ENCODE measurements at places on chromosomes 1 and 21.

DNA sequence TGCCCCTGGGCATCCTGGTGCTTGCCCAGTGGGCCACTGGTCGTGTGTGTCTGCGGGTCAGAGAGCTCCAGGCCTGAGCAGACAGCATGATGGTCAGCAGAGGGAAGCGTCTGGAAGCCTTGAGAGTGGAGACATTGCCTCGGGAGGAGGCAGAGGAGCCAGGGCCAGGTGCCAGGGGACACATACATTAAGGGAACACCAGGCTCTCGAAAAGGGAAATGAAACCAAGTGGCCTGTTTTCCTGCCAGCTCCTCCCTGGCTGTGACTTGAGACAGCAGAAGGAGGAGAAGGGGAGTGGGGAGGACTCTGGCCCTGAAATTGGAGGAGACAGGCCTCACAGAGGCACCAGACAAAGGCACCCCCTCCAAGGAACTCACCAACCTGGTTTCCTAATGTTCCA, 62.4 kb upstream of the LRP8 start:
- DNase-seq: no peak
- H3K4me3 ChIP-seq: no peak overlapping the region
- H3K36me3 ChIP-seq: no peaks in the 10 kb centered on the region
- H3K27ac ChIP-seq: peak overlapping the region; percentile 24

GRCh38 chr1:172394141-172394751, 26.2 kb upstream of the C1orf105 start:
- H3K4me1 ChIP-seq: peaks cover 32% of the 10 kb centered on the region
- H3K36me3 ChIP-seq: peaks cover 2% of the 10 kb centered on the region
- H3K27ac ChIP-seq: peak overlapping the region; percentile 85
- no peaks in the 10 kb centered on the region for H3K27me3 ChIP-seq
- peak overlapping the region; percentile 48 for H3K4me3 ChIP-seq

GRCh38 chr1:18008081-18008480, 99.5 kb upstream of the IGSF21 start:
- no peaks in the 10 kb centered on the region for H3K4me1 ChIP-seq
- H3K36me3 ChIP-seq: no peaks in the 10 kb centered on the region
- no peak for DNase-seq
- H3K27ac ChIP-seq: no peak overlapping the region
- H3K27me3 ChIP-seq: peaks cover 15% of the 10 kb centered on the region

- H3K4me3 ChIP-seq: no peak overlapping the region
- H3K36me3 ChIP-seq: no peaks in the 10 kb centered on the region
- no peaks in the 10 kb centered on the region for H3K4me1 ChIP-seq
- no peak for DNase-seq
- no peak overlapping the region for H3K27ac ChIP-seq
These were observed 15.5 kb downstream of the FYB2 start for GRCh38 chr1:56803561-56804156.

- H3K27ac ChIP-seq: no peak overlapping the region
- H3K4me3 ChIP-seq: no peak overlapping the region
- peaks cover 14% of the 10 kb centered on the region for H3K4me1 ChIP-seq
- DNase-seq: no peak
- peaks cover 70% of the 10 kb centered on the region for H3K27me3 ChIP-seq
These were observed 21.5 kb downstream of the RAP1GAP start for GRCh38 chr1:21647431-21648351.

DNA sequence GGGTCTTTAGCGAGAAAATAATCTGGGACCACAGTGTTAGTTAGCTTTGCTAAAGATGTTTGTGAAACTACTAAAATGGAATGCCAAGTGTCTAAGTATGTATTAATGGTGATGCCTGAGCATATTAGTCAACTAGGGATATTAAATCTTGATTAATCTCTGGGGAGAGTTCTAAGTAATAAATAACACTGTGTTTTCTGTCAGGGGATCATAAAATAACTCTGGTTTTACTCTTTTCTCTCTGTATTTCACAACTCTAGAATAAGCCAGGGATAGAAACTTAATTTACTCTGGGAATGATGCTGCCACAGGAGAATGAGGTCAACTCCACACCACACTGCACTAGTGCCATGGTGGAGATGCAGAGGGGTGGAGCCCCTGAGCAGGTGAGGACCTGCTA, 399.2 kb downstream of the PTBP2 start:
- H3K27me3 ChIP-seq: no peaks in the 10 kb centered on the region
- no peak overlapping the region for H3K27ac ChIP-seq
- no peak for DNase-seq
- no peak overlapping the region for H3K4me3 ChIP-seq
- H3K36me3 ChIP-seq: peaks cover 10% of the 10 kb centered on the region

DNA sequence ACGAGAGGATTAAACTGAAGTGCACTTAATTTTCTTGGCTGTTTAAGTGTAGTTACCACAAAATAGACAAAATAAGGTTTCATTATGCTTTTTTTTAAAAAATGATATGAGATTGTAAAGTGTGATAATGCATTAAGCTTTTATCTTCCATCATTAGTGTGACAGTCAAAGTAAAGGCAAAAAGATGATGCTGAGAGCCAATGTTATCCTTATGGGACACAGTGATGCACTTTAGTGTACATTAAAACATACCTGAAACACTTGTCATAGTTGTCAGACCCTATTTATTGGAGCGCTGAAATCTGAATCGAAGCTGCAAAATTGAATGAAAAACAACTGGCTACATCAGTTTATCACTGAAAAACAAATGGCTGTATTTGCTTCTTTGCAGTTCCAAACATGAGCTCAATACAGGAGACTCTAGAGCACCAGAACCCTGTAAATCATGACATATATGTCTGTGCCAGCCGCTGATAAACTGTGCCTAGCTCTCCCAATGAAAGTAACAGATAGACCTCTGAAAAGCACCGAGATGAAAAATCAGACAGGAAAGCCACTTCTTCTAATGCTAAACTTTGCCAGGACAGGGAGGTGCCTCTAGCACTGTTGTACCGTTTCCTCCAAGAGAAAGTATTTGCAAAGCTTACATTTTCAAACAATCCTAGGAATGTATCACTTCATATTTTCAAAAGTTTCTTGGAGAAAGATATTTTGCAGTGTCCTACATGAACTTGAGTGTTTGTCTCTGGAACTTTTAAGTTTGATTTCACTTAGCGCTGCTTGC, 120.7 kb upstream of the TMPRSS15 start:
- no peak overlapping the region for H3K4me3 ChIP-seq
- no peaks in the 10 kb centered on the region for H3K4me1 ChIP-seq
- no peak for DNase-seq
- H3K27me3 ChIP-seq: no peaks in the 10 kb centered on the region
- H3K36me3 ChIP-seq: no peaks in the 10 kb centered on the region
- no peak overlapping the region for H3K27ac ChIP-seq

DNA sequence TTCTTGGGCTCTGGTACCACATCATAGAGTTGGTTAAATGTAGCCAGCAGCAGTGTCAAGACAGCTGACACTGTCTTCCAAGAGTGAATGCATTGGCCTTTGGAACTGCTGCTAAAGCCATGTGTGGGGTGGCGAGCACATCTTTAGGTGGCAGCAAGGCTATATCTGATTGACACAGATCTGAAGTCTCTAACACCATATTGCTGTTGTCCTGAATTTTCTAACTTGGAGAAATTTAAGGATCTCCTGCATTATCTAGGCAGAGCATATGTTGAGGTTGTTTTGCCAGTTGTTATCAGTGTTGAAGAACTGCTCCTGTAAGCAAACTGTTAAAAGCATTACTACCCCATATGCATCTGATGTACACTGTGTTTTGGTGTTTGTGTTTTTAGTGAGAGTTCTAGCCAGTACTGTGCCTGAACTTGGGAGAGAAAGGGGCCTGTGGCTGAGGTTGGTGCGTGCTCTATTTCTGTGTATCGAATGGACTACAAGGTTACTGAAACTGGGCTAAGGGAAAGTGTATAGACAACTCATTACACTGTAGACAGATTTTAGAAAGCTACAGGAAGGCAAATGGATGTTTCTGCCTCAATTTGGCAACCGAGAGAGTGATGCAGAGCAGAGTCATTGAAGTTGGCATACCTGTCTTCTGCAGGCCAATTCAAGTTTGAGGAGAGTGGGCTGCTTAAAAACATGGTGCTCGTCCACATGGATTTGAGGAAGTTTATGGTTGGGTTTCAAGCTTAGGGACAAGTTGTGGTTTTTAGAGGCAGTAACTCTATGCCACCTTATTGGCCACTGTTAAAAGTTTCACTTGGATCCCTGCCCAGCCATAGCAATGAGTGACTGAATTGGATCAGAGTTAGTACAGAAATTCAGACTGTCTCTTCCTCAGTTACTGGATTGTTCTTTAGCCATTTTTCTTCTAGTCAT, 16.9 kb downstream of the DYRK3 start:
- H3K4me3 ChIP-seq: no peak overlapping the region
- no peak for DNase-seq
- no peak overlapping the region for H3K27ac ChIP-seq
- no peaks in the 10 kb centered on the region for H3K4me1 ChIP-seq

DNA sequence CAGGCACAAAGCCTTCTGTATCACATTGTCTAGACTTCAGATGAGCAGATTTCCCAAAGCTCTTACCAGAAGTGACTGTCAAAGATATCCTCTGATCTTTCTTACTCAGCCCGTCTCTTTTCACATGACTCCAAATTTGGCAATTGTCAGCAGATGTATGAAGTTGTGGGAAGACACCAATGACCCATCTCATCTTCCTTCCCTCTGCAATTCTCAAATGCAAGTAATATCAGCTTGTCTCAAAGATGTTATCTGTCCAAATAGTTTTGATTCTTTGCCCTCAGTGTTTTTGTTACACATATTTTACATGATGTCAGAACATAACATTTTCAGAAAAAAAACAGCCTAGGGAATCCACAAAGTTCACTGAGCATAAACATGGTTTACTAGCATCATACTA, 45.1 kb upstream of the RGS2 start:
- H3K4me3 ChIP-seq: no peak overlapping the region
- DNase-seq: no peak
- no peaks in the 10 kb centered on the region for H3K4me1 ChIP-seq
- no peaks in the 10 kb centered on the region for H3K36me3 ChIP-seq

DNA sequence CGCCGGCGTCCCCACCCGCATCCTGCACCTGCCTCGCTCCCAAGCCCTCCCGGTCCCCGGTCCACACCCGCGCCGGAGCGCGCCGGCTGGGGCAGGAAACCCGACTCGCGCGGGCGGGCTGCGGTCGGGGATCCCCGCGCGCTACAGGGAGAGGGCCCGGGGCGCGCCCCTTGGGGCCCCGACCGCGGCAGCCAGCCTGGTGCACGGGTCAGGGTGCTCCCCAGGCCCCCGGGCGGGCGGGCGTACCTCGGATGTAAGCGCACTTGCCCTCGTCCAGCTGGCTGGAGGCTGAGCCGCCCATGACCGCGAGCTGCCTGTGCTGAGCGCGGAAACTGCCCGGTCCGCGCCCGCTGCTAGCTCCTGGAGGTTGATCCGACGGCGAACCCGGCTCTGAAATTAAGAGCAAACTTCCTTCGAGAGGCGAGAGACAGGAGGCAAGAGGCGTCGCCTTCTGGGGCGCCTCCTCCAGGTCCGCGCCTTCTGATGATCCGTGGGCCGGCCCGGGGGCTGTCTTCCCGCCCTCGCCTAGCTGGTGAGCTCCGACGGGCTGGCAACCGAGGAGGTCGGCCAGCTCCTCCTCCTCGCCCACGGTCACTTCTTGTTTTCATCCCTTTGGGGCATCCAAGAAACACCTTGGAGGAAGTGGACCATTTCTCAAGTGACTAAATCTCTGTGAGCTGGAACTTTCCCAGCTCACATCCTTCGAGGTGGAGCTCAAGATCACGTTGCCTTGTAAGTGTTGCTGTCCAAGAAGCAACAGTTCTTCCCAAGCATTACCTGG, at the start of gene NIBAN1:
Gene NIBAN1, minus strand, starts transcription at position 453 of the 781 bp plus-strand sequence. Its CDS starts 152 bp downstream, at position 301.
- peak; percentile 74 for DNase-seq
- H3K4me1 ChIP-seq: peaks cover 31% of the 10 kb centered on the region
- peaks cover 41% of the 10 kb centered on the region for H3K36me3 ChIP-seq

DNA sequence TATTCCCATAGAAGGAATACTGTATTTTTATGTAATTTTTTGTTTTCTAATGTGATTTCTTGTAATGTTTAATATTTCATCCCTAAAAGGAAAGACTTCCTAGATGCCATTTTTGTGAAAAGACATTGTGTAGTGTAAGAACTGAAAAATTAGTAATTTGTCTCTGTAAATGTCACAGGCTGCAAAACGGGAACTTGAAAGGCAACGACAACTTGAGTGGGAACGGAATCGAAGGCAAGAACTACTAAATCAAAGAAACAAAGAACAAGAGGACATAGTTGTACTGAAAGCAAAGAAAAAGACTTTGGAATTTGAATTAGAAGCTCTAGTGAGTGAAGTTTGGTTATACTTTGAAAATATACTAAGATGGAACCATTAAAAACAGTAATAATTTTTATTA, 132.2 kb downstream of the ITSN1 start:
- H3K27ac ChIP-seq: no peak overlapping the region
- H3K4me3 ChIP-seq: no peak overlapping the region
- H3K4me1 ChIP-seq: no peaks in the 10 kb centered on the region
- no peak for DNase-seq
- no peaks in the 10 kb centered on the region for H3K36me3 ChIP-seq

DNA sequence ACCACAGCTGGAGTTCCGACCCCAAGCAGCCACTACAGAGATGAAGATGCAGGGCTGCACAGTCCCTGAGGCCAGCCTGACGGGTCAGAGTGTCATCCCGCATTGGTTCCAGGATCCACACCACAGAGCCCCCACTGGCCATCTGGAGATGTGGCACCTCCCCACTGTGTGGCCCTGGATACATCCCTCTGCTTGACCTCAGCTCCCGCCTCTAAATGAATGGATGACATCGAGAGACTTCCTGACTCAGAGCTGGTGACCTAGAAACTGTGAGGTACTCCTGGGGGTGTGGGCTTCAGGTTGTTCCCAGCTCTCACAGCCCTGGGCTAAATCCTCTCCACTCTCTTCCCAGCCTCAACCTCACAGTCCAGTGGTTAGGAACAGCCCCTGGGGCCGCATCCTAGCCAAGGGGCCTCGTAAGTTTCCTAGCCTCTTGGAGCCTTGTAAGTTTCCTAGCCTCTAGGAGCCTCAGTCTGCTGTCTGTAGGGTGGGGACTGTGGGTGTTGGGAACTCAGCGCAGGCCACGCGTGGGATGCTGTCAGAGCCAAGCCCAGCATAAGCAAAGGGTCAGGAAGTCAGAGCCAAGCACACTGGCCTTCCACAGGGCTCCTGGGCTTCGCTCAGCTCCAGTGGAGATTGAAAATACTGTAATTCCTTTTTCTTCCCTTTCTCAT, 87.5 kb upstream of the RUNX3 start:
- peaks cover 38% of the 10 kb centered on the region for H3K4me1 ChIP-seq
- H3K36me3 ChIP-seq: peaks cover 8% of the 10 kb centered on the region
- peak overlapping the region; percentile 89 for H3K27ac ChIP-seq
- DNase-seq: no peak
- no peaks in the 10 kb centered on the region for H3K27me3 ChIP-seq

DNA sequence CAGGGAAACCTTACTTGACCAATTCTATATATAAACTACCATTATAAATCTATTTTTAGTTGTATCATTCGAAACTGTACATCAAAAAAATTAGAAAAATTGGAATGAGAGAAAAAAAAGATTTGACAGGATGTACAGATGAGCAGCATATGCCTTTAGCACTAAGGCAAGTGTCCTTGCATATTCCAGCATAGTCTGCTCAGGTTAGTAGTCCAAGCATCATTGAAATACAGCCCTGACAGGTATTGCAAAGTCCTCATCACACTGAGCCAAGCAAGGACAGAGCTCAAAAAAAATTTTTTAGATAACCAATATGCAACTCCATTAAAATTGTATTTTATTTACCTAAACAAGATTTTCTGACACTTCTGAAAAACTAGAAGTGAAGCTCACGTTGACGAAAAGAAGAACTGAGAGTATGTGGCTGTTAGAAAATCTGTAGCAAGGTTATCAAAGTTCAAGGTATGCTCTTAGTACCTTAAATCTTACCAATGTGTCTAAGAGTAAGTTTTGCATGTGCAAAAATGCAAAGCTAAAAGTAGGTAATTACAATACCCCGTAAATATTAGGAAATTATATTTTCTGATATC, 465.6 kb upstream of the ADGRL4 start:
- no peak for DNase-seq
- no peaks in the 10 kb centered on the region for H3K4me1 ChIP-seq
- no peaks in the 10 kb centered on the region for H3K36me3 ChIP-seq
- no peak overlapping the region for H3K27ac ChIP-seq
- H3K4me3 ChIP-seq: no peak overlapping the region
- no peaks in the 10 kb centered on the region for H3K27me3 ChIP-seq

Measured in effector memory CD8-positive, alpha-beta T cell (primary cell).